ENCODE measurements at places on chromosomes 3 and 15.

DNA sequence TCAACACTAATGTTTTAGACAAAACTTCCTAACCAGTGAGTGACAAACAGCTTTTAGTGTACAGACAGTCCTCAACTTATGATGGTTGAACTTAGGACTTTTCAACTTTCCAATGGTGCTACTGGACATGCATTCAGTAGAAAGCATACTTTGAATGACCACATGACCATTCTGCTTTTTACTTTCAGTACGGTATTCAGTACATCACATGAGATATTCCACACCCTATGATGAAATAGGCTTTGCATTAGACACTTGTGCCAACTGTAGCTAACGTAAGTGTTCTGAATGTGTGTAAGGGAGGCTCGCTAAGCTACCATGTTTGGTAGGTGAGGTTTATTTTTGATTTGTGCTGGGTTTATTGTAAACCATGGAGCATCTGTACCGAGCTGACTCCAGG, 113.7 kb downstream of the WNT7A start:
- no peak for DNase-seq

GRCh38 chr3:18113417-18113816, 311.7 kb downstream of the SATB1 start:
- DNase-seq, result no peak

DNA sequence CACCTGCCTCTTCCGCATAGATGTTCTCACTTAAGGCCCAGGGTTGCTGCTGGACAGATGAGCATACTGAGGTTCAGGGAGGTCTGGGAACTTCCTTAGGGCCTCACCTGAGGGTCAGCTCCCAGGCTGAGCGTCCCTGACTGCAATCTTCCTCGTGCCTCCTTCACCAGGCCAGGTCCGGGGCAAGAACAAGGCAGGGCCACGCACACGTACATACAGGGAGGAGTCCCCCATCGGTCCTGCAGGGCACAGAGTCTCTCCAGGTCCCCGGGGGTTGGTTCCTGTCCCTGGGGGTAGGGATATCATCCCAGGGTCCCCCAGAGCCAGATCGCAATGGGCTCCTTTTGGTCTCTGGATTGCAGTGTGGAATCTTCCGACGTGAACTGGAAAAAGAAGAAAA, 130.1 kb downstream of the LRRK1 start:
- DNase-seq, result no peak

DNA sequence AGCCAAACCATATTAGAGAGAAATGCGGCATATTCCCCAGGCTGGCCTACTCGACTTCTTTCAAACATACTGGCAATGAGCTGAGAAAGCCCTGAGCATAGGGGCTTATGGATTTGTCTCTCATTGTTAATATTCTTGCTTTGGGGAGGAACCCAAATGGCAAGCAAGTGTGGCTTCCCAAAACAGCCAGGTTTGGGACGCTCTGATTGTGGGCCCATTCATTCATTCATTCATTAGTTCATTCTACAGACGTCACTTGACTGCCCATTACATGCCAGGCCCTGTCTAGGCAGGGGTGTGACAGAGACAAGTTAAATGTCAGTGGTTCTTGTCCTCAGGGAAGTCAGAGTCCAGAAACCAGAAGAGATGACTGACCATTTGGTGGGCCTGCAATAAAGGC, 77.4 kb upstream of the THBS1 start:
- no peak for DNase-seq

DNA sequence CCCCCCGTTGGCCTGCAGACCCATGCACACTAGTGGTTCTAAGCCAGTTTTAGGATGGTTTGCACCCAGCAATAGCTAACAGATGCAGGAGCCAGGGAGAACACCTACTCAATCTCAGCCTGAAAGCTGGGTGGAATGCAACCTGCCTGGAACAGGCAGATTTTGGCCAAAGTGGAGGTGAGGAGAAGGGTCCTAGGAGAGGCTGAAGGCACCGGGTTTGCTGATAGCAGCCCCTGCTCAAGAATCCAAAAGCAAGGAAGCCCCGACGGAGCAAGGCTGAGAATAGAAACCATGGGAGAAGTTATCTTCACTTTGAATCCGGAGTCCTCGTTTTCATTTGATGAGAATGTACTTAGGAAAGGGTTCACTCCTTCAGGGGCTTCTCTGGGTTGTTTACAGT, 9.9 kb downstream of the RRP9 start:
- DNase-seq, result no peak

- no peak for DNase-seq
Observed at GRCh38 chr3:50181985-50182384, 9.4 kb upstream of the GNAT1 start.

DNA sequence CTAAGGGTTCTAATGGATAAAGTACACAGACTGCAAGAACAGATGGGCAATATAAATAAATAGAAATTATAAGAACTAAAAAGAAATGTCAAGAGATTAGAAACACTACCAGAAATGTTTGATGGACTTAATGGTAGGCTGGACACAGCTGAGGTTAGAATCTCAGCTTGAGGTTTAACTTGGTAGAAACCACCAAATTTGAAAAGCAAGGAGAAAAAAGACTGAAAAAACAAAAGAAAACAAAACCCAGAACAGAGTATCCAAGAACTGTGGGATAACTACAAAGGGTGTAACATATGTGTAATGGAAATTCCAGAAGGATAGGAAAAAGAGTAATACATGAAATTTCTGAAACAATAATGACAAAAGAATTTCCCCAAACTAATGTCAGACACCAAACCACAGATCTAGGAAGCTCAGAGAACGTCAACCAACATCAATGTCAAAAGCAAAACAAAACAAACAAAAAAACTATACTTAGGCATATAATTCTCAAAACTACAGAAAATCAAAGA, 35.0 kb downstream of the RFX7 start:
- no peak for DNase-seq

DNA sequence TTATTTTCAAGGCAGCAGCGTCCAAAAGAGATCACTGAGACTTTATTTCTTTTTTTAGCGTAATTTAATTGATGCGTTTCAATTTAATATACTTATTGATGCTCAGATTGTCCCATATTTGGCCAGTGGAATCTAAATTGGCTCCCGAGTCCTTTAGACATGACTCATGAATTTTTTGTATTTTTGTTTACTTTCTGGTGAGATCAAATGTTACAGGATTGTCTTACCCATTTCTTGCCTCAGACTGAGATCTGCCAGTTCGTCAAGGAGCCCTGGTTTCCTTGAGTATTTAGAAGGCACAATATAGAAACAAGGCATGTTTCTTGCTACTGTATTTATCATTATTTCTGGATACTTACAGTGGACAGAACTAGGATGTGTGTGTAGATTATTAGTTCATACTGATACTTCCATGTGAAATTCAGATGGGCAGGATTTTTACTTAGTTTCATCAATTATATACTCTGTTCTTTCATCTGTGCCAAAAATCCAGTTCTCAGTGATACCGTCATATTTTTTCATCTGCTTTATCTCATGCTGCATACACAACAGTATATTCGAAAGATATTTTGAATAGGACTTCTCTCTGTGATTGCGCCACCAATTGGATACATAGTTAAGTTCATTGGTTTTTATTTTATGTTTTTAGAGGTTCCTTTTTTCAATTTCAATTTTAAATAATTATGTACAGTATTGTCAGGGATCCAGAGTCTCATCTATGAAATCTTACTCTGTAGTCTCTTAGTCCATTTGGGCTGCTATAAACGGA, 436.9 kb upstream of the C2CD4B start:
- DNase-seq, result no peak

- DNase-seq, result no peak
Observed at GRCh38 chr15:101542306-101543025, 53.0 kb upstream of the PCSK6 start.

DNA sequence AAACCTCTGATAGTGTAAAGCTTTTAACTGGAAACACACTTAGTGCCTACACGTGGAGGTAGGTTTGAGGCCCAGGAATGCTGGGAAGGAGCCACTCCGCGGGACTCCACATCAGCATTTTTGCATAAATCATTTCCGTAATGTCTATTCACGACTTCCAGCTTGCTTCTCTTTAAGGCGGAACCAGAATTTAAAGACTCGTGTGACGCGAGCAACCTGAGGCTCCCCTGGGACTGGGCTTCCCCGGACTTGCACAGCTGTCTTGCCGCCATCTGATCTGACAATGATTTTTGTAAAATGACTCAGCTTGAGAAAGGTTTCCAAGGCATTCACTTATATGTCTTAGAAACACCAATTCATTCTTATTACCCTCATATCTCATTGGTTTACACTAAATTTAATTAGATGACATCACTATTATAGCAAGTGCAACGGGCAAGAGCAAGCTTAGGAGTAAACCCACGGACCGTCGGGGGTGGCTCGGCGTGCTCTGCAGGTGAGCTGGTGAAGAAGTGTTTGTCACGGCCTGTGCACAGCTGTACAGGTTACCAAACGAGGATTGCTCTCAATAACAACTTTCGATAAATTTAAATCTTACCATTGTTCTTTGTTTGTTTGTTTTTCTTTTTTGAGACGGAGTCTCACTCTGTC, 95.2 kb downstream of the CHSY1 start:
- DNase-seq, result no peak

- DNase-seq, result no peak
Observed at GRCh38 chr3:9787714-9788113, 4.6 kb downstream of the TADA3 start.

- no peak for DNase-seq
Observed at GRCh38 chr3:155908086-155908485, 37.6 kb downstream of the GMPS start.

DNA sequence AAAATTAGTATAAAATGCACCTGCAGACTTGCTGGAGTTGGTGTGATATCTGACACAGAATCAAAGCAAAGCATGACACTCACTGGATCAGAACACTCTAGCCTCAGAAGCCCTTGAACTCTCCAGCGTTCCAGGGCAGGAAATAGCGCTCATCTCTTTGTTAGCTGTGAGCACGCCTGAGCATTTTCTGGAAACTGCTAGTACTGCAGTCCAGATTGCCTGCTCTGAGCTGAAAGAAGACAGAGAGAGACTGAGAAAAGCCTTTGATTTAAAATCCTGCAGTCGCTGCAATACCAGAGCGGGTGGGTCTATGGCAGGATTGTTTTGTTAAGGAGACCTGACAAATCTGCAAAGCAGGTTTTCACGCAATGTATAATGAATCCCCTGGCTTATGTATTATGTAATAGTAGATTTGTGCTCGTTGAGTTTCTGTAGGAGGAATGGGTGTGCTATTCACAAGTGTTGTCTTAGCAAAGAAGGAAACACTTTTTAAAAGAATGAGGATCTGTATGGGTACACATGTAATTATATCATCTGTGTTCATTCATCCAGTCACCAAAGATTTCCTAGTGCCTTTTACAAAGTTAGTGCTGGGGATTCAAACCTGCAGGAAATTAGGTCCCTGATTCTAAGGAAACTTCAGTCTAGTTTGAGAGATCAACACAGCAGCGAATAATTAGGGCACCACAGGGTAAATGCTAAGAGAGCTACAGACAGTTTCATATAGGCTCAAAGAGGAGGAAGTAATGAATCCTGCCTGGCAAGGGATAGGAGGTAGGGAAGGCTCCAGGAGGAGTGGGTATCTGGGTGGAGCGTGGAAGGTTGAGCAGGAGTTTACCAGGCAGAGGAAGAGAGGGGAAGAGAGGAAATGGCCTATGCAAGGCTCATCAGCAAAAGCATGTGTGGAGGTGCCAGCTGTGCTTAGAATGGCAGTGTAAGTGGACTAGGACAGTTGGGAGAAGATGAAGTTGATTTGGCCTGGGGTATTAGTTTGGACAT, 26.1 kb upstream of the MGLL start:
- no peak for DNase-seq

GRCh38 chr3:128572644-128573105, 77.9 kb downstream of the RPN1 start:
- no peak for DNase-seq

- no peak for DNase-seq
Observed at GRCh38 chr3:9785602-9786001, 6.7 kb downstream of the TADA3 start.

- DNase-seq, result no peak
Observed at GRCh38 chr15:23647421-23648370, at the start of gene MAGEL2. TSS of gene MAGEL2 (minus strand) at chr15:23647867. CDS start at chr15:23647742, 125 bp downstream.

GRCh38 chr15:81312790-81313543, 11.0 kb downstream of the STARD5 start:
- no peak for DNase-seq

- DNase-seq, result no peak
Observed at GRCh38 chr3:50390508-50391224, 31.3 kb upstream of the TMEM115 start.

- DNase-seq, result no peak
Observed at GRCh38 chr3:109116031-109116430, 1.9 kb downstream of the MORC1 start.

DNA sequence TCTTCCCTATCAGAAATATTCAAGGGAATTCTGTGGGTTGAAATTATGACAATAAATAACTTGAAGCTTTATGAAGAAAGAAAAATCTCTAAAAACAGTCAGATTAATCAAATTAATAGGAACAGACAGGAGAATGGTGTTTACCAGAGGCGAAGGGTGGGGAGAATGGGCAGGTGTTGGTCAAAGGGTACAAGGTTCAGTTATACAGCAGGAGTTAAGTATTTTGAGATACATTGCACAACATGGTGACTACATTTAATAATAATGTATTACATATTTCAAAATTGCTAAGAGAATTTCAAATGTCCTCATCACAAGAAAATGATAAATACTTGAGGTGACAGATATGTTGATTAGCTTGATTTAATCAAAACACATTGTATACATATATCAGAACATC, 18.6 kb downstream of the SPCS1 start:
- DNase-seq, result no peak

GRCh38 chr3:37493485-37494080, 319.2 kb upstream of the LRRFIP2 start:
- no peak for DNase-seq

GRCh38 chr3:9669720-9670432, 20.6 kb downstream of the MTMR14 start:
- no peak for DNase-seq

DNA sequence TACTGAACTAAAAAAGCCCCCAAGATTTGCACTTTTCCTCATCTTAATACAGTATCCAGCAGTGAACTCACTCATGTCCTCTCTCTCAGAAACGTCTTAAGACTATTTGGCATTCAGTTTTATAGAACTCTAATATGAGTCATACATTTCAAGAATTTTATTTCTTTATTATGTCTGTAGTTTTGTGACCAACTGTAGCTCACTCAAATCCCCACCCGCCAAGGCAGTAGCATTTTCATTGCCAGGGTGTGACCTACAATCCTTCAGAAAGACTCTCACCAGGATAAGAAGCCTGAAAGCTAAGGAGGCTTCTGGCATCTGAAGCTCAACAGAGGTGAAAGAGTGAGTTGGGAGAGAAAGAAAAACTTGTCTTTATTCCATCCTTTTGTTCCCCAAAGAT, 537.1 kb downstream of the RSL24D1 start:
- DNase-seq, result no peak

DNA sequence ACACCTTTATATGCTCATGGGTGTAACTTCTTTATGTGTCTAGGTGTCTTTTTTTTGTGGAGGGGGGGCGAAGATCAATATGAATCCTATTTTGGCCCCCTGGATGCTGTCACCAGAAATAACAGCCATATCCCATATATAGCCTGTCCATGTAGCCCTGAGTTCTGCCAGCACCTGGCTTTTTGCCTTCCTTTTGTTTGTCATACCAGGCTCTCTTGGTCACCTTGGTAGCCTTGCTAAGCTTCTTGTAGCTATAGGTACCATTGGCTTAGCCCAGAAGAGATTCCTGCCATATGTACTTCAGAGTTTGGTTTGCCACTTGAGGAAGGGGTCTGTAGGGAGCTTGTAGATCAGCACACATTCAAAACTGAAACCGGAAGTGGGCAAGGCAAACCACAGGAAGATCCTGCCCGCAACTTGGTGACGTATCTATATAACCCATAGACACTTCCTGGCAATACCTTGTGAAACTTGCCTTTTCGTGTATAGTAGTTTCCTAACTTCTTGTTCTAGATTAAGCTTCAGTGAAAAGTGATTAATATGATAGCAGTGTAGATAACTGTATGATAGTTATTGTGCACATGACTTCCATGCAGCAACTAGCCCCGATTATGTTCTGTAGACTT, 11.9 kb downstream of the RASA2 start:
- DNase-seq, result peak; percentile 86
